Activated effector memory CD4-positive, alpha-beta T cell treated with anti-CD3 and anti-CD28 coated beads, Interleukin-2, amount 50 U/mL, for 16 hours (primary cell): ENCODE measurements at places on chromosomes 3 and 15.

DNA sequence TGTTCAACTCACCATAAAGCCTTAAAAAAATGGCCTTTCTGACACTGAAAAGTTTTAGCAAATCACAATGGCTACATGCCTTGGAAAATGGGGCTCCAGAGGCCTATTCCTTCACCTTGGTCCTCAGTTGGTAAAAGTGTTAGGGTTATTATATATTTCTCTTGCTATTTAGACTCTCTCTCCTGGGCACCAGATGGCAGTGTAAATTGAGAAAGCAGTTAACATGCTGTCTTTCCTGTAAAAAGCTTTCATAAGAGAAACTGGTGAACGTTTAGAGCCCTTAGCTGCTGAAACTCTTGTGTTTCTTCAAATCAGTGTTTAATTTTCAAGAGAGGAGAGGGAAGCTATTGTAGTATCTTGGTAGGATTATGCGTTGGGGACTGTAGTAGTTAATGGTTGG is 89.9 kb downstream of the LRTM1 start:
- DNase-seq, result no peak

DNA sequence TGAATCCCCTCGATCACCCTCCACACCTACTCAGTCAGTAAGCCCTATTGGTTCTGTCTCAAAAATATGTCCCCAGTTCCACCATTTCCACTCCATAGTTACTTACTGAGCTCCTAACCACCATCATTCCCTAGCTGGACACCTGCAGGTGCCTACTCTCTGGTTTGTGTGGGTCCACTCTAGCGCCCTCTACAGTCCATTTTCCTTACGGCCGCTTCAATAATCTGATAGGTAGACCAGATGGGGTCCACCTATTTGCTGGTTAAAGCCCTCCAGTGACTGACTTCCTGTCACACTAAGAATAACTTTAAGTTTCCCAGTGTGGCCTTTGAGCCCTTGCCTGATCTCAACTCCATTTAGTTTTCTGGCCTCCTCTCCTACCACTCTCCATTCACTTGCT is 5.0 kb downstream of the GXYLT2 start:
- no peak for DNase-seq

- DNase-seq, result no peak
These were observed 489.8 kb upstream of the PROK2 start for GRCh38 chr3:72274493-72275330.

GRCh38 chr15:92462424-92463125 is 68.9 kb downstream of the ST8SIA2 start:
- DNase-seq, result no peak

DNA sequence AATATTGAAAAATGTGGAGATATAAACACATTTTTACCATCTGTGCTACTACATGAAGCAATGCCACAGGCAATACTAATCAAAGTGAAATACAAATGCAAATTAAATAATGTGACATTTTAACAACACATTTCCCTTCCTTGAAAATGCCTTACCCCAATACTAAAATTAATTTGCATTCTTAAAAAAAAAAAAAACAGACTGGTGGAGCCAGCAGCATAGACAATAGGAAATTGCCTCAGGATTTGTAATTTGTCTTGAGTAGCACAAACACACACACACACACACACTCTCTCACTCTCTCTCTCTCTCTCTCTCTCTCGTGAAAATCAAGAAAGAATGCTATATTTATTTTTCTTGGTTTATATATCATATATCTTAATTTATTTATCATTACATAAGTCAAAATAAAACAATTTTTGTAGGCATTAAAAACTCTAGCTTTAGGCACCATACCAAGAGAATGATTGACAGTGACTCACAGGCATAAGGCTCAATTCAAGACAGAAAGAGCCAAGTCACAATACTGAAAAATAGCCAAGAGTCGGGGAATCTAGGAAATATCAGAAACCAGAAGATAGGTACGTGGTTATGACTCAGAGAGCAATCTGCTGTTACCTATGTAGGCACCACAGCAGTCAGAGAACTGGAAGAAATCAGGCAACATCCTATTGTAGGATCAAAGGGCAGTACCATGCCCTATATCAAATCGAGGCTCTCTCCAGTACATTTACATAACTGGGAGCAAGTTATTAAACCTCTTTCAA is 23.0 kb downstream of the SUCNR1 start:
- DNase-seq, result no peak

DNA sequence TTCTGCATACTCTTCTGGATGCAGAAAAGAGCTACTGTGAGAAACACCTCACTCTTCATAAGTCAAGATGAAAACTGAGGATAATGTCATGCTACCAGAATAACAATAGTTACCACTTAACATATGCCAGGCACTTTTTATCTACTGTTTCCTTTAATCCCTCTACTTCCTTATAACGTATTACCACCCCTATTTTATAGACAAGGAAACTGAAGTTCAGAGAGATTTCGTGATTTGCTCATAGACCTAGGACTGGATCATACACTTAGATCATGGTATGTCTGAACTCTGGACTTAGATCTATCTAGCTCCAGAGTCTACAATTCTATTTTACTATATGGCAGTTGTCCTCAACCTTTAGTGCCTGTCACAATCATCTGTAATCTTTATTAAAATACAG is 155.7 kb upstream of the TSPAN3 start:
- no peak for DNase-seq

GRCh38 chr3:108669208-108669607 is 79.7 kb downstream of the DZIP3 start:
- no peak for DNase-seq

DNA sequence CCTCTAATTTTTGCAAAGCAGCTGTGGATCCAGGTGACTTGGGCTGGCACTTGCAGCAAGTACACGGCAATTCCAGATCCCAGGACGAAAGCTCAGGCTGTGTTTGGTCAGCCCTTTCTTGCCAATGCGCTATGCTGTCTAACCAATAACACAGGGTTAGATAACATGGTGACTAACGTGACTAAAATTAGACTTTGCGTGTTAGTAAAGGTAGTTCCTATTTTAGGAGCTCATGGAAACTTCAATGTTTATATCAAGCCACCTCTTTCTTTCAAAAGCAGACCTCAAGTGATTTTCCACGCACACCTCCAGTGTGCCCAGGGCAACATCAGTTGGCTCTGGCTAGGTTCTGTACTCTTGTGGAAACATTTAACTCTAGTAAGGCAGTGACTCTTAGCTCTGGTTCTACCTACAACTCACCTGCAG is 32.5 kb downstream of the CDCP1 start:
- DNase-seq, result no peak

- no peak for DNase-seq
These were observed 2.5 kb upstream of the AEN start for GRCh38 chr15:88618686-88619085.

GRCh38 chr15:92097474-92098178 is 244.1 kb downstream of the SLCO3A1 start:
- DNase-seq, result peak; percentile 76

DNA sequence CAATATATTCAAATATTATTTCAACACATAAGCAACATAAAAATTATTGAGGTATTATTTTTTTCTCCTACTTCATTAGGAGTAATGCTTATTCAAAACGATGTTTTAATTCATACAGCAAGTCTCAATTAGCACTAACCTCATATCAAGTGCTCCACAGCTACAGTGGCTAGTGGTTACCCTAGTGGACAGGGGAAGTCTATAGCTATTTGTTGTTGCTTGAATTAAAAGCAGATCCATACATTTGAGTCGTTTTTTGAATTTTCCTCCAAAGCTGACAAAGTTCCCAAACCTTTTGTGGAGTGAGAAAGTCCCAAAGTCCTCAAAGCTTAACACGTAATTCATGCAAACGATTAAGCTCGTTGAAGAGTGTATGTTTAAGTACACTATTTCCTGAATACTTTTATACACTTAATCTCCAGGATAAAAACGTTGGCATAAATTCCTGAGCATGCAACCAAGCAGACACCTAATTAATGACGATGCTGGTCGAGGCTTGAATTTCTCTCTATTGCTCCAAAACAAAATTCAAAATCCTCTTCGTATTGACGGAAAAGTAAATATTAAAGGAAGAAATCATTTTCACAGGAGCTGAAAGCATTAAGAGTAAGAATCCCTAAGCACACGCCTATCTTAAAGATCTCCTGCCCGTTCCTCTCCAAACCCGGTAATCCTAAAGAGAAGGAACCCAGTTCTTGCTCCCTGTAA is 985 bp downstream of the VPS13C start:
- no peak for DNase-seq

DNA sequence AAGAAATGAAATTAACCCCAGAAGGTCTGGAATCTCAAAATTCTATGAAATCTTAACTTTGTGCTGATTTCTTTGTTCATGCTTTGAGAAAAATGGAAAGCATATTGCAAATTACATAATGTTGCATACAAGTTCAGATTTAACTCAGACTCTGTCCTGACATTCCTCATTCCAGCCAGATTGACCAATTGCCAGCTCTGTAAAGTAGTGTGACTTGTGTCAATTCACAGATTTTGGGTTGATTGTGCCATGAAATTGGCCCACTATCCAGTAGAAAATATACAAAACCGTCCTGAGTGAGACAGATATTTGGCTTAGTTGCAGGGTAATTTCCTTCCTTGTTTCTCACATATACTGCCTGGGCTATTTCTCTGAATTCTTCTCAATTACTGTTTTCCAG is 1312.6 kb downstream of the ROBO1 start:
- DNase-seq, result no peak

GRCh38 chr15:35120173-35120572 is 35.1 kb upstream of the NANOGP8 start:
- no peak for DNase-seq

DNA sequence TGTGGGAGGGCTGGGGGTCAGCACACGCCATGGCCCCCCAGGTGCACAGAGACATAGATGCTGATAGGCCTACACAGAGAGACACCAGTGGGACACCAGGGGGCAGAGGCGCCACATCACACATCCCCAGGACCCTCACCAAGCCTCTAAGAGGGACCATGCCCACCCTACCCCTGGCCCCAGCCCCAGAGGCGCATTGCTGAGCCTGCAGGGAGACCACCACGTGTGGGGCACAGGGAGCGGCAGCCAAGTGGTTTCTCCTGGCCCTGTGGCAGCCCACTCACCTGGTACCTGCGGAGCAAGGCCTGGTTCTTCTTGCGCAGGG is 1.2 kb downstream of the CCDC9B start:
- DNase-seq, result no peak

- DNase-seq, result no peak
These were observed 4.6 kb upstream of the RTP2 start for GRCh38 chr3:187706971-187707370.

DNA sequence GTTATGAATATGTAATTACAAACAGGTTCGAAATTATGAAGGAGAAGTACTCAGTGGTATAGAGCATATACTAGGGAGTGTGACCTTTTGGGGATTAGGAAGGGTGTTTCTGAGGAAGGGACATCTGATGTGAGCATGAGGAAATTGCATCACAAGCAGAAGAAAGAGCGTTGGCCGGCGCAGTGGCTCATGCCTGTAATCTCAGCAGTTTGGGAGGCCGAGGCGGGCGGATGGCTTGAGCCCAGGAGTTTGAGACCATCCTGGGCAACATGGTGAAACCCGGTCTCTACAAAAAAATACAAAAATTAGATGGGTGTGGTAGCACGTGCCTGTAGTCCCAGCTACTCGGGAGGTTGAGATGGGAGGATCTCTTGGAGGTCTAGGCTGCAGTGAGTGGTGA is 6.9 kb downstream of the CMTM7 start:
- no peak for DNase-seq

- no peak for DNase-seq
These were observed 179.4 kb downstream of the OPA1 start for GRCh38 chr3:193772422-193772763.

DNA sequence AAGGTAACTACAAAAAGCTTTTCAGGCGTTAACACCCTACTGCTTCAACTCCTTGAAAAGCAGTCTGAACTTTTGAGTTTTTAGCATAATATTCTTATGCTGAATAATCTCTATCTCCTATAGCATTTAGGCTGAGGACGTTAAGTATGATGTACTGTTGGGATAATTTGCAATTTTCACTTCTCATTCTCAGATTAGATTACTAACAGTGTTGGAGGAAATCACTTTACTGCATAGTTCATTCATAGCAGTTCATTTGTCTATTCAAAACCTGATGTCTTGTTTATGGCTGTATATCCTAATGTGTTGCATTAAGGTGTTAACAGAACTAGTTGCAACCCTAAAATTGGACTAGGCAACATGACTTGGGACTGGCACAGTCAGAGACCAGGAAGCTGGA is 983.1 kb downstream of the FHIT start:
- no peak for DNase-seq

- DNase-seq, result peak; percentile 80
These were observed 74.9 kb downstream of the DAPK2 start for GRCh38 chr15:63971427-63971805.

GRCh38 chr3:31235062-31235700 is 297.5 kb upstream of the STT3B start:
- no peak for DNase-seq

DNA sequence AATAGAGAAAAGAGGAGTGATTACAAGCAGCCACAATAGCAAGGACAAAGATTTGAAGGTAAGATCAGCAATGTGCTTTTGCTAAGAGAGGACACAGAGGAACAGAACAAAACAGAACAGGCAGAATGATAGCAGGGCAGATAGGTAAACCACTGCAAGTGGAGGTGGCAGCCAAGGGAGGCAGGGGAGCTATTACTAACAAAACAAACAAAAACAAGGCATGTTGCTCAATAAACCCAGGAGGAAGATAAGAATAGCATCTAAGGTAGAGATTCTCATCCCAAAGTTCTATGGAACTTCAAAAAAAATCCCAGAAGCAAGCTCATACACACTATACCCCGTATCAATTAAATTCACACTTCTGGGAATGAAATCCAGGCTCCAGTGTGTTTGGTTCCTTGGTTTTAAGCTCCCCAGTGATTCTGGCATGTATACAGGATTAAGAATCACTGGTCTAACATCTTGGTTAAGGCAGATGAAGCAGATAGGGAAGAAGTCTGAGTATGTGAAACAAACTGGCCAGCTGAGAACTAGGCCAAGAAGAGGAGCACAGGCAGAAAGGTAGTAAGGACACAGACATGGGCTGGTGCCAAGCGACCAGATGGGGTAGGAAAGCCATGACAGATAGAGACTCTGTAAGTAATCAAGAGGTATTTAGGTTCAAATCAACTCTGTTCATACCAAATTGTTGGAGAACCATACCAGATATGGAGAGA is 189.2 kb downstream of the DTWD1 start:
- DNase-seq, result no peak

DNA sequence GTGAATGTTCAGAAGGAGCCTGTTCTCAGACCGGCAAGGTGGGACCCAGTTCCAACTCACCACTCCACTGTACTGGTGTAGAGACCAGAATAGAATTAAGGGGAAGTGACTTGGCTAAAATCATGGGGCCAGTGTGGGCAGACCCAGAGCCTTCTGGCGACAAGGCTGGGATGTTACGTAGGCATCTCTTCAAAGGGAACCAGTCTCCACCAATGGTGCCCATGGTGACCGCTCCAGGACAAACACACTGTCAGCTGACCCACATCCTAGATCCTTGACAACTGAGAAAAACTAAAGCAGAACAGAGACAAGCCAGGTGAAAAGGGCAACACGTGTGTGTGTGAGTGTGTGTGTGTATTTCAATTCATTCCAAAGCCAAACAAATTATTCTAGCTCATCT is 321.7 kb upstream of the FRG2C start:
- DNase-seq, result no peak

DNA sequence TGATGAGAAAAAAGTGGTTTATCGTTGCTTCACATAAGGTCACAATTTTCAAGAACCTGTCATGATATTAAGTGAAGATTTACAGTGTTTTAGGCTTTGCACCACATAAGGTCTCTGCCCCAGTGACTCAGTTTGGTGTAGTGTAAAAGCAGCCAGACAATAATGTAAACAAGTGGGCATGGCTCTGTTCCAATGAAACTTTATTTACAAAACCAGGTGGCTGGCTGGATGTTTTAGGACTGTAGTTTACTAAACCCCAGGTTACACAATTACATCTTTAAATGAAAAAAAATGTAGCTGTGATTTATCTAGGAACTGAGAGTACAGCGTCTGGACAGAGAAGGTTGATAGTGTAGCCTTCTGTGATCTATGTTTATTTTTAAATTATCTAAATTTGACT is 9.7 kb upstream of the FBXL22 start:
- no peak for DNase-seq
